Hindlimb muscle (tissue), 1 donor: ENCODE measurements at places on chromosomes 16 and 17.

DNA sequence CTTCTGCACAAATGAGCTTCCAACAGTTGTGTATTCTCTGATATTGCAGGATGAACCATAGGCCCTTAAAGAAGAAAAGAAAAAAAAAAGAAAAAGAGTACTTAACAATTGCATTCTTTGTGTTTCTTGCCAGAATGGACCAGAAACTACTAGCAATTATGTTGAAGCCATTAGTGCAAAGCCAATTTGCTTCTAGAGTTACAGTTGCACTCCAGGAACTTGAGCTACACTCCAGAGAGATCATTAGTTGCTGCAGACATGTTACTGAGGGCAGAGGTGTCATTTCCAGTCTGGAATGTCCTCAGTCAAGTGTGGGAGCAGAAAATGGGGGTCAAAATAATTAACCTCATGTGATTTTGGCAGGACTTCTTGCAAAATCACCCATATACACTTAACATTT is 85.6 kb upstream of the CCL2 start:
- DNase-seq, result no peak

DNA sequence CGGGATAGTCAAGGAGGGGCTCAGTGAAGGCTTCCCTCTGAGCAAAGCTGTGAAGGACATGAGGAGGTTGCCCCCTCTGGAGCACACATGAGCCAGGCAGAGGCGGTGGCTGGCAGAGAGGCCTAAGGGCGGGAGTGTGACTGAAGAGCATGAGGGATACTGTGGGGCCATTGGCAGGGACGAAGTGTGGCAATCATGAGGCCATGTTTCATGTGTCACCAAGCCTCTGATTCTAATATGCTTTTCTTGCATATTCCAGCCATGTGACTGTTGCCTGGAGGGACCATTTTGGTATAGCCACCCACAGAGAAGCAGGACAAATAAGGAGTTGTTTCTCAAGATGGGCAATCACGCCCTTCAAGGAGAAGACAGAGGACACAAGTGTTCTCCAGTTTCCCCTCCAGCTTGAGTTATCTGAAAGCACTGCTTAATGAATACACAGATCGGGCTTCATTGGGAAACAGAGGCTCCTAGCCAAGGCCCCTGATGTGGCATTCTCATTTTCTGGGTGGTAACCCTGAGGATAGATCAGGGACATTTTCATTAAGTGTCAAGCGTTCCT is 68.0 kb downstream of the AKAP1 start:
- DNase-seq, result no peak

GRCh38 chr17:68400404-68400735 is 56.9 kb downstream of the WIPI1 start:
- no peak for DNase-seq

DNA sequence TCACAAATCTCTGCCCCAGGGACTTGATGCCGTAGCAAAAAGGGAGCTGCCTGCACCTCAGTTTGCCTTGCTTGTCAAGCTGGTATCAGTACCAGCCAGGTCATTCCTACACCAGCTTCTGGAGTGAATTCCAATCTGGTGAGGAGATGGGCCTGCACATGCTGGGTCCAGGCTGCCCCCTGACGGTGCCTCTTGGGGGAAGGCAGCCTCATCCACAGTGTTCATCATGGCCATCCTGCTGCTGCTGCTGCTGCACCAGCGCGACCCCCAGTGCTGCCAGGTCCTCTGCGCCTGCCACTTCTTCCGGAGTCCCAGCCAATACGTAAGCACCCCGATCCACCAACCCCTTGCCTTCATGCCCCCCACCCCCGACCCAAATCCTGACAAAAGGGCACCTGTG is 8.3 kb downstream of the MRPL27 start:
- DNase-seq, result no peak

DNA sequence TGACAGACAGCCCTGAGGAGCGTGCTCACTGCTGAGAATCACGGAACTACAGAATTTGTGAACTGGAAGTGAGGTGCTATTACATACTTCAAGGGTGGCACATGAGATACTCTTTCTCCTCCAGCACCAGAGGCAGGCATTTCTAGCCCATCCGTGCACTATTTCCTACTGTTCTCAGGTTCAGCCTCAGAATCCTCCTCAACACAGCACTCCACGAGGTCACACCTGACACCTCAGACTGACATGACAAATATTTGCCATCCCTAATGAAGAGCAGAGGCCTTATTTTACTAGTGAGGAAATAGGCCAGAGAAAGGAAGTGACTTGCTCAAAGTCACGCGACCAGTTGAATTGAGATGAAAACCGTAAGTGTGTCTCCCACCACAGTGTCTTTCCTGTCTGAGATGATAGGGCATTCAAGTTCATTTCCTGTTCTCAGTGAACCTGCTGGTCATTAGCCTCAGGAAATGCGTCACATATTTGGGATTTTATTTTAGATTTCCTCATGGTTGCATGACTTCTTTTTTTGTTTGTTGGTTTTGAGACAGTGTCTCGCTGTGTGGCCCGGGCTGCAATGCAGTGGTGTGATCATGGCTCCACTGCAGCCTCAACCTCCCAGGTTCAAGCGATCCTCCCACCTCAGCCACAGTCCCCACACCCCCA is 23.6 kb downstream of the SEZ6 start:
- DNase-seq, result no peak

DNA sequence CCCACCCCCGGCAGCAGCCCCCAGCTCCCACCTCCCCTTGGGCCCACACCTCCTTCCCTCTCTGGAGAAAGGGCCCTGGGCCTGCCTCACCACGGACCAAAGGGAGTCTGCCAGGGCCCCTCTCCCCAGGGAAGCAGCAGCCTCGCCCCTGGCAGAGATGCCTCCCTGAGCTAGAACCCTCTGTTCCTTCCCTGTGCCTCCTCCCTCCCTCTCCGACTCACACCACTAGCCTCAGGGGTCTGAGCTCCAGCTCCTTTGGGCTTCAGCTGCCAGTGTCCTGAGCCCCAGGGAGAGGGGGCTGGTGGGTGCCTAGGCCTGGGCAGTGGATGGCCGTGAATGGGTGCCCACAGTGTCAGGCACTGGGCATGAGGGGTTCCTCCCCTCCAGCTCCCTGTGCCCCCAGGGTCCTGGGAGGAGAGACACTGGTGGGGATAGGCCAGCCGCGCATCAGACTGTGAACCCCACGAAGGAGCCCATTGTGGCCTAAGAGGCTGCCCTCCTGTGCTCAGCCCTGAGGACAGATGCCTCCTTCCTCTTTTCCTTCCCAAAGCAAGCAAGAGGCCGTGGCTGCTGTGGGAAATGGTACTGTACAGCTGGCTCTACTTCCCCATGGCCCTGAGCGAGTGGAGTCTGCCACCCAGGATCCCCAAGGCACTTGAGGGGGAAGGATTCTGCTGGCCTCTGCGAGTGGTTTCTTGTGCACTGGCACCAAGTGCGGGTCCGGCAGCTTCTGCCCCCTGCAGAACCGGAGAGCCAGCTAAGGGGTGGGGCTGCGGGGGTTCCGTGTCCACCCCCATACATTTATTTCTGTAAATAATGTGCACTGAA is 20.7 kb downstream of the MMP15 start:
- DNase-seq, result no peak

DNA sequence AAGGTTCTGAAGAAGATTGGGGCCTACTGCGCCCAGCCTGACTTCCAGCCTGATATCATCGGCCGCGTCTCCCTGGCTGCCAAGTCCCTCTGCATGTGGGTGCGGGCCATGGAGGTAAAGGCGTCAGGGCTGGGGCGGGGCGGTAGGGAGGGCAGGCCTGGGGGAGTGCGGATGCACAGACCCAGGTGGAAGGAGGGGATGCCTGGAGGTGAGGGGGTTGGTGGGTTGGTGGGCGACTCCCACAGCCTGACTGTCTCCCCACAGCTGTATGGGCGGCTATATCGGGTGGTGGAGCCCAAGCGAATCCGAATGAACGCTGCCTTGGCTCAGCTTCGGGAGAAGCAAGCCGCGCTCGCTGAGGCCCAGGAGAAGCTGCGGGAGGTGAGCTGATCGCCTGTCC is 26.8 kb upstream of the KDM6B start:
- DNase-seq, result no peak

DNA sequence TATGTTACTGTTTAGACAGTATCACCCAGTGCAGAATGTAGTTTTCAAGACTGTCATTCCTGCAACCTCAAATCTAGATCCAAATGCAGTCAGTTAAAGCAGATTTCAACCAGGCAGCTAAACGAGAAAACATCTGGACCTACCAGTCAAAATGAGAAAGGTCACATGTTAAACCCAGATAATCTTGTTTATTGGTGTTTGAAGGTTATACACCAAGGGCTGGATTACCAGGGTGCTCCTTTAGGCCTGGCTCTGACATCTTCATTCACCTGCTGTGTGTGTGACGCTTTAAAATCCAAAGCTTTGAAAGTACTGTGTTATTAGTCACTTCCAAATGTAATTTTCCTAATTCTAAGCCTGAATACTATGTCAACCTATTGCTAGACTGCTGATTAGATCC is 54.9 kb downstream of the IKZF3 start:
- no peak for DNase-seq
